Fibroblast of the aortic adventitia (primary cell): ENCODE measurements at places on chromosomes 7 and 10. TPM values are rescaled to one million over a fixed set of nuclear protein-coding genes. Genes with fewer than 3 reads are reported as not detected.
A peak's percentile ranks its signal among the peaks of the same experiment; 100 is the strongest.

GRCh38 chr7:50734246-50734645 is 48.5 kb downstream of the GRB10 start:
- no peak for DNase-seq

DNA sequence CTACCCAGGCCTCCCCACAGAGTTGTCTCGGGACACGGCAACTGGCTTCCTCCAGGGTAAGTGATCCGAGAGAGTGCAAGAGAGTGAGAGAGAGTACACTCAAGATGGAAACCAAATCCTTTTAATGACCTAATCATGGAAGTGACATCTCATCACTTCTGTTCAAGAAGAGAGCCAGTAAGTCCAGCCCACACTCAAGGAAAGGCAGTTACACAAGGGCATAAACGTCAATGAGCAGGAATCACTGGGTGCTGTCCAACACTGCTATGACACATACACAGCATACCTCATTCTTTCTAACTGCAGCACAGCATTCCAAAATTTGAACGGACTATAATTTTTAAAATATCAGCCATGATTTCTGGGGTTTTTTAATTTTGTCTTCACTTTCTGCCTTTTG is 29.3 kb upstream of the OSBPL3 start:
- peak; percentile 96 for DNase-seq

- no peak for DNase-seq
Observed at GRCh38 chr10:124131172-124131571, 37.8 kb upstream of the CHST15 start.

- no peak for DNase-seq
Observed at GRCh38 chr7:26038201-26038990, 113.6 kb upstream of the NFE2L3 start.

DNA sequence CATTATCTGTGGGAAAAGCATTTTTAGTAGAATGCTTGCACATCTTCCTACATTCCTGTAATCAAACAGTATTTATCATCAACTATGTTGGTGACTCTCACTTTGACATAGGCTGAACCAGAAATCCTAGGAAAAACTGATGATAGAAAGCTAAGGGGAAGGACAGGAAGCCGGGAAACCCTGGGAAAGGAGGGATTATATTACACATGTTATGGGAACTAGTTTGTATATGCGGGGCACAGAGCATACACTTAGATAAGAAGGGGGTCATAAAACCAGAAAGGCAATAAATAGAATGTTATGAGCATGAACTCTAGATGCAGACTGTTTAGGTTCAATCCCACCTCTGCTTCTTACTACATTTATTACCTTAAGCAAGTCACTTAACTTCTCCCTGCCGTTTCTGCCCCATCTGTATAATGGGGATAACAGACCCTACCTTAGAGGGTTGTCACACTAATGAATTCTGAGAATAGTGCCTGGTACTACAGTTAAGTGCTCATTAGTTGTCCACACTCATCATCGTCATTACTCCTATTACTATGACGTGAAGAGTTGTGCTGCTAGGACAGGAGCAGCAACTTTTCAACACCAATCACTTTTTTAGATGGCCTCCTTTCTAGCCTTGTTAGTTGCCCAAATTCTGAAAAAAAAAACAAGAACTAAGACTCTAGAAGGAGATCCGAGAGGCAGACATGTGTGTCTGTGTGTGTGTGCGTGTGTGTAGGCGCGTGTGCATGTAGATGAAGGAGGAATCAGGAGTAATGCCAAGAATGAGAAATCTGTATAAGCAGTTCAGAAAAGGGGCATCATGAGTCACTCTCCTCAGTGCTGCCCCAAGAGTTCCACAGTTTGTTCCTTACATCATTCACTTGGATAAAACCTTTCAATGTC is 52.2 kb downstream of the KMT2C start:
- peak; percentile 89 for DNase-seq

DNA sequence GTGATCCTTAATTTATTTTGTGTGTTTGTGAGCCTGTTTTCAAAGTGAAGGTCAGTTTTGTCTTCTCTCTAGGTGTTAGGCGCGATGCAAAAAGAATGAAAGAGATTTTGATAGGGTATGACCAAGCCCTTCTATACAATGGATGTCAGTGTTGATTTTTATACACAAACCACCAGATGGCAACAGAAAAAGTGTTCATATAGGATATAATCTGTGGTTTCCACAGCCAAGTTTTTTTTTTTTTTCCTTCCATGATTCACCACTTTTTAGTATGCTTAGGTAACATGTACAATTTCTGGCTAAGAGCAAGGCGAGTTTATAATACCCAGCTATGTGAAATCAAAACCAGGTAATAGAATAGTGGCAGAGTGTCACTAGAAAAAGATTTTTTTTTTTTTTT is 8.1 kb downstream of the SDK1 start:
- DNase-seq, result no peak

DNA sequence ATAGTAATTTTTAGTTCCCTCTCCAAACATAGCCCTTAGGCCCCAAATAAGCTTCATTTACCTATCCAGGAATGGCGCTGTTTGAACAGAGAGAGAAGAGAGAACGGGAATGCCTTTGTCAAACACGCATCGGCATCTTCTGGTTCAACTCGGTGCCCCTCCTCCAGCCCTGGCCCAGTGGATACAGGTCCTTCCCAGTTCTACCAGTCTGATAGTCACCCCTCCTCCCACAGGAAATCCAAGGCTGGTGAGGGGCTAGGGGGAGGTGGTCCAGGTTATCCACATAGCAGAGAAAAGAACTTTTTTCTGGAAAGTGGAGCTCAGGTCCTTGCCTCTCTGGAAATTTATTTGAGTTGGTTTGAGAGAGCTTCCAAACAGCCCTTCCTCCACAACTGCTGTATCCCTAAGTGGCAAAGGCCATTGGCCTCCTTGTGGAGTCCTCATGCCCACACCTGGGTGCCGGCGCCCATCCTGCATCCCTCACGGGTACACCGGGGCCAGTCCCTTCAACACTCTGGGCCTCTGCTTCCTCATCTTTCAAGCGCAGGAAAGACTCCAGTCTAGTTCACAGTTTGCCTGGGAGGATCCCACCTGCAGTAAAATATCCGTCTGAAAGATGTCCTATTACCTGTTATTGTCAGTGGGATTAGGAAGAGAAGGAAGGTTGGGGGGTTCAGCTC is 287.4 kb downstream of the CELF2 start:
- no peak for DNase-seq

DNA sequence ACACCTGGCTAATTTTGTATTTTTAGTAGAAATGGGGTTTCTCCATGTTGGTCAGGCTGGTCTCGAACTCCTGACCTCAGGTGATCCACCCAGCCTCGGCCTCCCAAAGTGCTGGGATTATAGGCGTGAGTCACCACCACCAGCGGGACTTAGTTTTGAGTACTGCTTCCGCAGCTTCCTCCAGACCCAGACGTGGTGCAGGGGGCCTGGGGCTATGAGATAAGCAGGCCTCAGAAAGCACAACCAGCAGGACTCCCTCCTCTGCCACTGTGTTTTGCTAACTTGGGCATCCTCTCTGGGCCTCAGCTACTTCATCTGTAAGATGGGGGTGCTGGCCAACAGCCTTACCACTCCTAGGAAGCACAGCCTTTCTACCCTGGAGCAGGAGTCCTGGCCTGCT is 37.8 kb downstream of the GOLGA7B start:
- DNase-seq, result no peak

DNA sequence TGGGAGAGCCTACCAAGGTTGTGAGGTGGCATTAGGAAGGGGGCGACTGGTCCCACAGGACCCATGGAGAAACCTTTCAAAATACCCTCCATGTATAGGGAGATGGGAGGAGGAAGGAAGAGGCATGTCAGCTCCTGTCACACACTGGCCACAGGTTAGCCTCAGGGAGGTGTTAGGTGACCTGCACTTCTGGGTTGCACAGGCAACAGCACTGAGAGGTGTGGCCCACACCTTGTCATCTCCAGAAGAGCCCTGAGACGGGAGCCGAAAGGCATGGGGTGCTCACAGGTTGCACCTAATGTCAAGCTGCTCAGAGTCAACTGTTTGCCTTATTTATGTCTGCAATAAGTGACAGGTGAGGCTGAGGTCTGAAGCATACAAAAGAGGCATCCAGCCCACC is 14.6 kb upstream of the USP6NL start:
- DNase-seq, result no peak

GRCh38 chr10:8060010-8060703 is 5.7 kb downstream of the GATA3 start:
- DNase-seq, result no peak

SLC39A12 gene
- total RNA-seq, result not detected in 2 replicates

PTF1A gene
- not detected in 2 replicates for total RNA-seq

GDF2 gene
- not detected in 2 replicates for total RNA-seq

LLCFC1 gene
- total RNA-seq, result not detected in 2 replicates
